ENCODE measurements at places on chromosomes 3 and 15. TPM values are rescaled to one million over a fixed set of nuclear protein-coding genes. Genes with fewer than 3 reads are reported as not detected.

The SUSD5 gene
- 0.70 TPM for total RNA-seq

- DNase-seq, result no peak
Observed at GRCh38 chr3:131922356-131922755, 112.5 kb downstream of the CPNE4 start.

The TLR9 gene
- total RNA-seq, result 0.19 TPM

DNA sequence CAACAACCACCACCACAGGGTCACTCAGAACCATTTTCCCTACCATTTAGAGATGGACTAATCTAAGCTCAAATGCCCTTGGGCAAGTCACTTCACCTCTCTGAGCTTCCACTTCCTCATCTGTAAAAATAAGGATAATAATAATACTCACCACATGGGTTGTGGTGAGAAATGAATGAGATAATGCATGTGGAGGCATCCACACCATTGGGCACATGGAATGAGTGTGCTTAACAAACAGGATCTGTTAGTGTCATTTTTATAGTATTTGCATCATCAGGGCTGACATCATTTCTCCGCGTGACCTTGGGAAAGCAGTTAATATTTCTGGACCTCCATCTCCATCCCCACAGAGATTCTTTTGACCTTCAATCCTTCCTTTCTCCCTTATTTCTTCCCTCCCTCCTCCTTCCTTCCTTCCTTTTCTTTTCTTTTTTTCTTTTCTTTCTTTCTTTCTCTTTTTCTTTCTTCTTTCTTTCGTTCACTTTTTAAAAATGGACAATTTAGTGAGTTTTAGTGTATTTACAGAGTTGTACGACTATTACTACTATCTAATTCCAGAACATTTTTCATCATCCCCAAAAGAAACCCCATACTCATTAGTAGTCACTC, 7.7 kb upstream of the RFT1 start:
- DNase-seq, result no peak

GRCh38 chr3:120300971-120301370, 15.9 kb upstream of the GPR156 start:
- DNase-seq, result no peak

DNA sequence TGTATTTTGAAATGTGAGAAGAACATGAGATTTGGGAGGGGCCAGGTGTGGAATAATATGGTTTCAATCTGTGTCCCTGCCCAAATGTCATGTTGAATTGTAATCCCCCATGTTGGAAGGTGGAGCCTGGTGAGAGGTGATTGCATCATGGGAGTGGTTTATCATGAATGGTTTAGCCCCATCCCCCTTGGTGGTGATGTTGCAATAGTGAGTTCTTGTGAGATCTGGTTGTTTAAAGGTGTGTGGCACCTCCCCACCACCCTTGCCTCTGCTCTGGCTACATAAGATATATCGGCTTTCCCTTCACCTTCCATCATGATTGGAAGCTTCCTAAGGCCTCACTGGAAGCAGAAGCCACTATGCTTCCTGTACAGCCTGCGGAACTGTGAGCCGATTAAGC, 23.9 kb upstream of the TMEM108 start:
- no peak for DNase-seq

The NPTN gene
- total RNA-seq, result 309 TPM

DNA sequence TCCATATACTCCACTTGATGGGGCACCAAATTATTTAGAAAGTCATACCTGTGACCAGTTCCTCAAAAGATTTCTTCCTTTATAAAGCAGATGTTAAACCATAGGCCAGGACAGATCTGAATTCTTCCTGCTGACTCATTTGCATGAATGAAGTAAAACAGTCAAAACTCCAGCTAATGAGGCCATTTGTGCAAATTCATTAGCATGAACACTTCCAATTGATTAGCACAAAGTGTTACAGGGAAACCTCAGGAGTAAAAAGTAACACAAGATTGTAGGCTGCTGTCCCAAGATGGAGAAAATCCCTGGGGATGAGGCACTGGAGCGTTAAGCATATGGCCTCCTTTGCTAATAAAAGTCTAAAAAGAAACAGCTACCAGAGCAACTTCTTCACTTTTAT, 149.8 kb downstream of the ZNF385D start:
- DNase-seq, result no peak

GRCh38 chr15:89749951-89750559, 994 bp downstream of the MESP1 start:
- DNase-seq, result peak; percentile 51

DNA sequence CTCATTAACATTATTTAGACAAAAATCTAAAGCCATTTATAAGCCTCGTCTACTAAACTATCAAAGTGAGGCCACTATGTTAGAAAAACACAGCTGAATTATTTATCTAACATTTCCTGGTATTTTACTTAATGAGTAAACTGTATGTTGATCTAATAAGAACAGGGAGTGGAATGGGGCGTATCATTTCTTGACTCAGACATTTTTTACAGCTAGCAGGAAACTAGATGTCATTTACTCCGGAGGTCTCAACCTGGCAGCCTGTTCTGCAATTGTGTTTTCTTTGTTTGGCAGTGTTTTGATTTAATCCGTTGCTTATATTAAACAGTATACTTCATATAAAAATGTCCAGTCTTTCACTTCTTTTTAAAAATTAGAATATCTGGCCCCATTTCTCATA, 79.1 kb upstream of the ABI3BP start:
- DNase-seq, result no peak

DNA sequence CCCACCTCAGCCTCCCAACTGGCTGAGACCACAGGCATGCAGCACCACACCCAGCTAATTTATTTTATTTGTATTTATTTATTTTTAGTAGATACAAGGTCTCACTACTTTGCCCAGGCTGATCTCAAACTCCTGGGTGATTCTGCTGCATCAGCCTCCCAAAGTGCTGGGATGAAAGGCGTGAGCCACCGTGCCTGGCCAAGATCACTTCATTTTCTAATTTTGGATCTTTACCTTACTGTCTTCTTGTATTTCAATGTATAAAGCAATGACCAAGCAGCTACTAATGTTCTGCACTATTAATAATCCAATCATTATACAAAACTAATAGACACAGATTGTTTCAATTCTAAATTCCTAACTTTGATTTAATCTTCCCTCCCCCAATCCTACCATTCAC, 56.2 kb downstream of the LRRFIP2 start:
- DNase-seq, result no peak

- no peak for DNase-seq
Observed at GRCh38 chr3:177590826-177591225, 393.5 kb upstream of the TBL1XR1 start.

DNA sequence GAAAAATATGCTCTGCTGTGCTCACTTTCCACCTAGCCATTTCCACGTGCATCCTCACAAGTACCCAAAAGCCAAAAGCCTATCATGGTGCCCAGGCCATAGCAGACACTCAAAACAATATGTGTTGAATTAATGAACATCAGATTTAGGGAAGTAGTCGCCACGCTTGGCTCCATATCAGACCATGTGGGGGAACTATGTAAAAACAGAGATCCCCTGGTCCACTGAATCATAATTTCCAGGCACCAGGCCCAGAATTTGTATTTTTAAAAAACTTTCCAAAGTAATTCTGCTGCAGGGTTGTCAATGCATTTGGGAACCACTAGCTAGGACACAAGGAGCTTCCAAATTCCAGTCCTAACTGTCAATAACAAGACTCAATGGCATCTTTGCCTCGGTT, 77.3 kb downstream of the CNTN3 start:
- no peak for DNase-seq

- DNase-seq, result no peak
Observed at GRCh38 chr3:137008131-137008530, 50.3 kb downstream of the IL20RB start.

GRCh38 chr3:123409443-123410148, 39.3 kb downstream of the ADCY5 start:
- no peak for DNase-seq

The TUSC7 gene
- total RNA-seq, result not detected

GRCh38 chr3:123547881-123548519, 36.9 kb downstream of the HACD2 start:
- no peak for DNase-seq

GRCh38 chr3:177234121-177234520, 36.8 kb upstream of the TBL1XR1 start:
- no peak for DNase-seq

- no peak for DNase-seq
Observed at GRCh38 chr15:87212041-87212440, 1044.5 kb downstream of the NTRK3 start.

The GPR27 gene
- total RNA-seq, result 2.1 TPM

DNA sequence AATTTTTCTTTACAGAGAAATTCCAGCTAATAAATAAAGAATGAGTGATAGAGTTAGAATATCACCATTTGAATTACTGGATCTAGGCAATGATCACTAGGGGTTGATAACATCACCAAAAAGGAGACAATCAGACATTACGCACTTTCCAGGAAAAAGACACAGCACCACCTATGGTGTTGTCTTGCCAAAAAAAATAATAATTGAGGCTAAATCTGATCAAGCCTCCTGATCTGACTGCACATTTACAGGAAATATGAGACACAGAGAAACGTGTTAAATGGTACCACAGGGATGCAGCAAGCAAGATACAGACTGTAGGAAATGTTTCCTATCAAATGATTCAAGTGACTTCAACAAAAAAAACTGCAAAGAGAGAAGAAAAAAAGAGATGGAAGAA, 92.8 kb downstream of the EOMES start:
- no peak for DNase-seq

The PLA2G4B gene
- total RNA-seq, result 5.7 TPM

The PRR20G gene
- total RNA-seq, result not detected

GRCh38 chr3:35644451-35644850, 5.1 kb downstream of the ARPP21 start:
- no peak for DNase-seq

DNA sequence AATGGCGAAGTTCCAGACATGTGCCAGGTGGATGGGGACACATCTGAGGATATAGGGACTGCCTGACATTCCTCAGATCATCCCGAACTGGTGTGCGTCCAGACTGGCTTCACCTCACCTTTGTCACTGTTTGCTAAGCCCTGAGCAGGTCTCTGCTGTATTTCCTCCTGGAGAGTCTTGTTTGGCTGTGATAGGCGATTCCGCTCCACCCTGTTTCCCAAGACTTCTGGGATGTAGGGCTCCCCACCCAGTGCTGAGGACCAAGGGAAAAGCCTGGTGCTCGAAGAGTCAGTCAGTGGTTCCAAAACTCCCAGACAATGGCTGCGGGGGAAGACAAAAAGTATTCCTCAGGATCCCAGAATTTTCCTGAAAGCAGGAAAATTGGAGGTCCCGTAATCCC, 11.1 kb upstream of the FURIN start:
- peak; percentile 6 for DNase-seq

The JMJD7 gene
- 8.5 TPM for total RNA-seq

- DNase-seq, result no peak
Observed at GRCh38 chr15:69686626-69687025, 234.0 kb downstream of the RPLP1 start.

GRCh38 chr3:49906073-49906743, 2.5 kb upstream of the MST1R start:
- DNase-seq, result peak; percentile 77

GRCh38 chr15:45121706-45122417, 7.7 kb downstream of the DUOXA2 start:
- DNase-seq, result no peak

The CATSPER2 gene
- 1.4 TPM for total RNA-seq

DNA sequence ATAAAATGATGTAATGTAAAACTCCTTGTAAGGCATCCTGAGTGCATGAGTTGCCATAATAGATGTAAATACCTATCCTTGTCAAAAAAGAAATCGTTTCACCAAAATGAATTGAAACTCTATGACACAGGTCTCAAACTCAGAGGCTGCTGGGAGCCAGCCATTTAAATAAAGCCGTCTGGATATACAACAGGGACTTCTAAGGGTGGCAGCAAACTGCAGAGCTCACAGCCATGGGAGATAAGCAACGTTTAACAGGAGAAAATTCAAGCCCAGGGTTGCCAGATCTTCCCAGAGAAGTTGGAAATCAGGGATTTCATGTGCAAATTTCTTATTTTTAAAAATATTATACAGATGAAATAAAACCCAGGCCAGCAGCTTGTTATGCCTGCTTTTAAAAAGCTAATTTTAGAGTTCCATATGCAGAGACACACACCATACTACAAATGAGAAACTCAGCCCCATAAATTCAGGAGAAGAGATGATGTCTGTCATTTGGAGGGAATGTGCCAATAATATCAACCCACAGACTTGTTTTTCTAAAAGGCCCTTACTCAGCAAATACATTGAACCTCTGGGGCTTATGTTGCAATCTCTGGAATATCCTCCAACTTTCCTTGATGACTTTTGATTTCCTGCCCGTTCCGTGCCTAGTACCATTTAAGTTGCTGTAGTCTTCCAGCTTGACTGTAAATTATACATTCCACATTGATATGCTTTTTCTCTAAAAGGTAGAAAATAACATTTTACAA, 75.6 kb downstream of the AQP9 start:
- DNase-seq, result no peak

The FURIN gene
- 69.0 TPM for total RNA-seq

- peak; percentile 89 for DNase-seq
Observed at GRCh38 chr3:159852821-159853505, 135.7 kb upstream of the IL12A start.

DNA sequence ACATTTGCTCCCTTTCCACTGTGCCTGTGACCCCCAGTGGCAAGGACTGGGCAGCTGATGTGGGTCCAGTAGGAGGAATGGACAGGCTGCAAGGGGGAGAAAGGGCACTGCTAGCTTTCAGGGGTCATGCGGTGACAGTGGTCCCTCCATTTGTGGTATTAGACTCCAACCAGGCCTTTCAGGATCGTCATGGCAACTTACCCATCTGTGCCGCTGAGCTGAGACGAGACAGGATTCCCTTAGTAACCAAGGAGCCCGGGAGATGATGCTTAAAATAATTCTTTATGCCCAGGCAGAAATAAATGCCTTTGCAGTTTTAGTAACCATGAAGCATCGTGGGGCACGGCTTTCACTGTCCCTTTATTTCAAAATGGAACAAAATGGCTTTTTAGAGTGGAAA, 15.9 kb upstream of the MRPL3 start:
- no peak for DNase-seq

- DNase-seq, result no peak
Observed at GRCh38 chr3:134430174-134430573, 55.6 kb downstream of the ANAPC13 start.

GRCh38 chr3:134231131-134231530, 19.5 kb downstream of the RYK start:
- DNase-seq, result no peak

- DNase-seq, result no peak
Observed at GRCh38 chr3:168858327-168858726, 762.6 kb upstream of the GOLIM4 start.

DNA sequence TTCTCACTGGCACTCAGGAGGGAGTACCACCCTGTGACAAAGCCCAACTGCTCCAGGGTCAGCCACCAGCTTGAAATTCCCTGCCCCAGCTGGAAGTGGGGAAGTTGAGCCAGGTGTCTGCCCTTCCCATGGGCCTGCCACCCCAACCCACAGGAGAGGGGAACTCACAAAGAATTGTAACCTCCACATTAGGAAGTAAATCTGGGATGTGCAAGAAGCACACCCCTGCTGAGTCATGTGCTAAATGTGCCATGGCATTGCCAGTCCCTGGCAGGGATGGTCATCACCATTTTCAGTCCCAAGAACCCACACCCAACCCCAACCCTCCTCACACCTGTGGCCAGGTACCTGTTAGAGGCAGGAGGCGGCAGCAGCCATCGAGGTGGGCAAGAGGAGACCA, 165.2 kb upstream of the THBS1 start:
- DNase-seq, result no peak
